ENCODE measurements at places on chromosomes 12 and 14.

- no peak for DNase-seq
Observed at GRCh38 chr12:131928080-131928710, 881 bp upstream of the PUS1 start.

DNA sequence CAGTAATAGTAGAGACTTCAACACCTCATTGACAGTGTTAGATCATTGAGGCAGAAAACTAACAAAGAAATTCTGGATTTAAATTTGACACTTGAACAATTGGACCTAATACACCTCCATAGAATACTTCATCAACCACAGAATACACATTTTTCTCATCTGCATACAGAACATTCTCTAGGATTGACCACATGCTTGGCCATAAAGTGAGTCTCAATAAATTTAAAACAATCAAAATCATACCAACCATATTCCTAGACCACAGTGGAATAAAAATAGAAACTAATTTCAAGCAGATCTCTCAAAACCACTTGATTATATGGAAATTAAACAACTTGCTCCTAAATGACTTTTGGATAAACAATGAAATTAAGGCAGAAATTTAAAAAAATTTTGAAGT, 82.3 kb downstream of the SLC38A4 start:
- no peak for DNase-seq

- no peak for DNase-seq
Observed at GRCh38 chr14:89139404-89140247, 277.4 kb downstream of the FOXN3 start.

GRCh38 chr12:26396402-26396801, 201.0 kb downstream of the SSPN start:
- DNase-seq = no peak

DNA sequence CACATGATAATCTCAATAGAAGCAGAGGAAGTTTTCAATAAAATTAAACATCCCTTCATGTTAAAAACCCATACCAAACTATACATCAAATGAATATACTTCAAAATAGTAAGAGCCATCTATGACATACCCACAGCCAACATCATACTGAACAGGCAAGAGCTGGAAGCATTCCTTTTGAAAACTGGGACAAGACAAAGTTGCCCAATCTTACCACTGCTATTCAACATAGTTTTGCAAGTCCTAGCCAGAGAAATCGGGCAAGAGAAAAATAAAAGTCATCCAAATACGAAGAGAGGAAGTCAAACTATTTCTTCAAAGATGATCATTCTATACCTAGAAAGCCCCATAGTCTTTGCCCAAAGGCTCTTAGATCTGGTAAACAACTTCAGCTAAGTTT, 454.7 kb upstream of the PRICKLE1 start:
- DNase-seq = no peak

- DNase-seq = no peak
Observed at GRCh38 chr12:53989227-53990113, 4.5 kb downstream of the HOXC10 start.

- no peak for DNase-seq
Observed at GRCh38 chr12:104784592-104784991, 173.5 kb downstream of the SLC41A2 start.

- DNase-seq = no peak
Observed at GRCh38 chr12:857611-858010, 91.9 kb downstream of the RAD52 start.

Measured in left colon (tissue), 2 donors.